ENCODE measurements at places on chromosomes 3 and 15.
A peak's percentile ranks its signal among the peaks of the same experiment; 100 is the strongest.

- peak; percentile 87 for DNase-seq
Observed at GRCh38 chr3:129549006-129549800, 6.2 kb downstream of the H1-8 start.

DNA sequence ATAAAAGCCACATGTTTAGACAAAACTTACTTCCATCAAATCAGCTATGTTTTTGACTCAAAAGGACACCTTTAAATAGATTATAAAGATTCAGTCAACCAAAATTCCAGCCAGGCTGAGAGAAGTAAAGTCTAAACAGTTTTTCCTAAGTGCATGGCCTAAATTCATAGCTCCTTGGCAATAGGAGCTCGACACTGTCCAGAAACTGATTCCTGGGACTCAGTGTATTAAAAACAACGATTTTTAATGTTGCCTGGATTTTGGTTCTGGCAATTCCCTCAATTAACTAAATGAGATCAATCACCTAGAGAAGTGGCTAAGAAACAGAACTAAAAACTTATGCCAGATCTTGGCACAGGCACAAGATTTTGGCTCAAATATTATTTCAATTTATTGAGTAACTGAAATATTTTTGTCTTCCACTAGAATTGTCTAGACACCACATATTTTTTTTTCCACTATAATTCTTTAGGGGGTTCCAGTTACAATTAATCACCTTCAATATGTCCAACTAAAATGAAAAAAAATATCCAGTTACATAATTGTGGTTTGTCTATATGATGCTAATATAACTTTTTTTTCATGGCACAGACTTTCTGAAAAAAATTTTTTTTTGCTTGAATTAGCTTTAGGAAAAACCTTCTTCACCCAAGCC is 135.9 kb downstream of the TFDP2 start:
- DNase-seq = no peak

- DNase-seq = peak; percentile 53
Observed at GRCh38 chr3:78994174-78995027, 773.4 kb downstream of the ROBO1 start.

- DNase-seq = no peak
Observed at GRCh38 chr3:110774496-110775265, 296.9 kb upstream of the NECTIN3 start.

- no peak for DNase-seq
Observed at GRCh38 chr3:37729119-37729518, 132.6 kb upstream of the CTDSPL start.

GRCh38 chr3:14869917-14870782 is 51.4 kb downstream of the FGD5 start:
- DNase-seq = no peak

GRCh38 chr3:35484929-35485530 is 154.3 kb upstream of the ARPP21 start:
- no peak for DNase-seq

- DNase-seq = no peak
Observed at GRCh38 chr3:133983126-133983525, 46.6 kb downstream of the SLCO2A1 start.

DNA sequence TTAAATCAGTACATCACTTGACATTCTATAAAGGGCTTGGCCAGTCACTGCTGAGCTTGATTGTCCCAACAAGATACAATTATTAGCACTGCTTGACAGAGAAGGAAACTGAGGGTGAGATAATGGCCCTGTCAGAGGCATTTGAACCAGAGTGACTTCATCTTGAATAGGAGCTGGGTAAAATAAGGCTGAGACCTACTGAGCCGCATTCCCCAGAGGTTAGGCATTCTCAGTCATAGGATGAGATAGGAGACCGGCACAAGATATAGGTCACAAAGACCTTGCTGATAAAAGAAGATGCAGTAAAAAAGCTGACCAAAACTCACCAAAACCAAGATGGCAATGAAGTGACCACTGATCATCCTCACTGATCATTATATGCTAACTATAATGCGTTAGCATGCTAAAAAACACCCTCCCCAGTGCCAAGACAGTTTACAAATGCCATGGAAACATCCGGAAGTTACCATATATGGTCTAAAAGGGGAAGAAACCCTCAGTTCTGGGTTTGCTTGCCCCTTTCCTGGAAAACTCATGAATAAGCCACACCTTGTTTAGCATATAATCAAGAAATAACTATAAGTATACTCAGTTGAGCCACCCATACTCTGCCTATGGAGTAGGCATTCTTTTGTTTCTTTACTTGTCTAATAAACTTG is 239.1 kb upstream of the SETMAR start:
- no peak for DNase-seq

GRCh38 chr3:175193815-175194518 is 334.8 kb downstream of the NAALADL2 start:
- DNase-seq = no peak

GRCh38 chr3:182384221-182384620 is 409.1 kb upstream of the ATP11B start:
- no peak for DNase-seq

DNA sequence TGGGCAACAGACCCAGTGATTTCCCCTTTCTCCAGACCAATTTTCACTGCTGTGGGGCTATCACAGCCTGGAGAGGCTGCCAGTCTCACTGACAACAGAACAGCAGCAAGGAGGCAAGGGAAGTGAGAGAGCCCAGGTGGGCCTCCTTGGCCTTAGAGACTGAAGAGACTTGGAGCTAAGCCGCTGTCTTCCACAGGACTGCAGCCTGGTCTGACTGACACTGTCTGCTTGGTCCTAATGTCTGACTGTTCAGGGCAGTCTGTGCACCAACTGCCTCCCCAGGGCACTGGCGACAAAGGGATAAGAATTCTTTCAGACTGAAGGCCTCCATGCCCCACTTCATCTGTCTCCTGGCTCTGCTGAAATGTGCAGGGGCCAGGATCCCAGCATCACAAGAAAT is 11.5 kb downstream of the POMGNT2 start:
- no peak for DNase-seq

DNA sequence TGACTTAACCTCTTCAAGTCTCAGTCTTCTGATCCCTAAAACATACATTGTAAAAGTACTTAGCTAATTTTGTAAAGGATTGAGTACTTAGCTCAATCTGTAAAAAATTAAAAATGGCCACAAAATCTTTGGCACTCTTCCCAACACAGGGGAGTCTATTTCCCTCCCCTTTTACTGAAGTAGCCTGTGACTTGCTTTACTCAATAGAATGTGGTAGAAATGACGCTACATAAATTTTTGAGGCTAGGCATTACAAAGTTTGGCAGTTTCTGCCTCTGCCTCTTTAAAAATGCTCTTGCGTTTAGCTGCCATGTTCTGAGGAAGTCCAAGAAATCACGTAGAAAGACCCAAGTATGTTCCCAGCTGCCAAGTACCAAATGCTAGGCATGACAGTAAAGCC is 80.2 kb downstream of the CBLB start:
- DNase-seq = no peak

GRCh38 chr3:40741729-40742128 is 217.0 kb downstream of the ZNF621 start:
- no peak for DNase-seq

- DNase-seq = no peak
Observed at GRCh38 chr15:85849946-85850345, 55.2 kb upstream of the KLHL25 start.

GRCh38 chr15:80654299-80654698 is 40.8 kb upstream of the ABHD17C start:
- DNase-seq = peak; percentile 30

- DNase-seq = no peak
Observed at GRCh38 chr15:94002041-94002440, 229.3 kb upstream of the MCTP2 start.

DNA sequence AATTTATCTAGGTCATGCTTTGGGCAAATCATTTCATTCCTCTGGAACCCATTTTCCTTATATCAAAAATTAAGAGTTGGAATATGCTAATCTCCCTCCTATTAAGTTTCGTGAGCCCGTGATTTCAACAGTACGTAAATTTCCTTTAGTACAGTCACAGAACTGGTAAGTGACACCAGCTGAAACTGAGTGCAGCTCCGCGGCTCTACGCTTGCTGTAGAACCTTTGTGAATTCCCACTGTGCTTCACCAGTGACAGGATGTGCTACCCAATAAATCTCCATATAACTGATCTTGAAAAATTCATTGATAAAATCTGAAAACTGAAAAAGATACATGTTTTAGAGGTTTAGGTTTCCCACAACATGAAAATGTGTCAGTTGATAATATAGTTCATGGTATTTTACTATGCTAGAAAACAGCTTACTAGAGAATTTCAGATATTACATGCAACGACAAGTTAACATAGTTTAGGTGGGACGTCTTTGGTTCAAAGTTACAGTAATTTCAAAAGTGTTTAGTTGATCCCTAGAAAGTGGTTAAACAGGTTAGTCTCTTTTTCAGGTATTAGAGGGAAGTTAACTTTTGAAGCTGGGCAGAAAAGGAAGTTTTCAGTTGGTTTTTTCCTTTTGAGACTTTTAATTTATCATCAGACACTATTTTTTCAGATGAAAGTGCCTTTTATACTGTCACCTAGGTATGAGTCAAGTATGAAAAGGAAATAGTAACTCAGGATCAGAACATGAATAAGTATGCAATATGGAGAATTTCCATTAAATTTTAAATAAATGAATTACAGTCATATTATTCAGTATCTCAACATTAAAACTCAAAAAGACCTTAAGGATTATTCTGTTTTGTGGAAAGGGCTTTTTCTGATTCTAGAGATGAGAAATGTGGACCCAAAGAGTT is 57.0 kb downstream of the PPARG start:
- no peak for DNase-seq

DNA sequence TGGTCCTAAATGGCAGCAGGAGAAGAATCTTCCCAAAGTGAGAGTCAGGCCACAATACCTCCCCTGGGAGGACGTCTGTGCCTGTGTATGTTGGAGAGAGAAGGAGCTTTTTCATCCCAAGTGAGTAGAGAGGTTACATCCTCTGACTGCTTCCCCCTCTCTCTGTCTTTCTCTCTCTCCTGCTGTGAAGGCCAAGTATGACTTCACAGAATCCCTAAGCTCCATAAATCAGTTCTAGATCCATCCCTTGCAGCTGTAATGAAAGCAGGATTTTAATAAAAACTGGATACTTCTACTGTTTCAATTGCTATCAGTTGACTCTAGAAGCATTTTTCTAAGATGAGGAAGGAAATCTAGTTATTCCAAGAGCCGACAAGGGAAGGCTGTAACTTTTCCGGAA is 389.1 kb upstream of the PROK2 start:
- no peak for DNase-seq

- DNase-seq = no peak
Observed at GRCh38 chr3:88480822-88481221, 331.1 kb downstream of the C3orf38 start.

DNA sequence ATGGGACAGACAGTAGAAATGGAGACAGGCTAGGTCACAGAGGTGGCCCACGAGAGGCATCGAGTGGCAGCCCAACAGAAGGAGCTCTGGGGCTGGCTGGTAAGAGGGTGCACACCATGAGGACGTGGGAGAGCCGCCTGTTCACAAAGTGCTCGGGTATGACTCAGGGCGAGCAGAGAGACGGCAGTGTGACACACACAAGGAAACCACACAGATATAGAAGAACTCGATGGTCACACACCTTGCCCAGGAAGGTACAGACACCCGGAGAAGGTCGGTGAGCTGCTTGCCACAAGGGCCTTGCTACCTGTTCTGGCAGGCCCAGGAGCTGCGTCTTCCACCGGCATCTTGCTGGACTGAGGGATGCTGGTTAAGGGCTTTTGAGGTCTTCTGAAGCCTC is 50.2 kb downstream of the CA12 start:
- no peak for DNase-seq

GRCh38 chr3:14884665-14885064 is 62.7 kb upstream of the NR2C2 start:
- peak; percentile 75 for DNase-seq

- DNase-seq = peak; percentile 49
Observed at GRCh38 chr3:46660543-46661523, 32.6 kb downstream of the ALS2CL start.

DNA sequence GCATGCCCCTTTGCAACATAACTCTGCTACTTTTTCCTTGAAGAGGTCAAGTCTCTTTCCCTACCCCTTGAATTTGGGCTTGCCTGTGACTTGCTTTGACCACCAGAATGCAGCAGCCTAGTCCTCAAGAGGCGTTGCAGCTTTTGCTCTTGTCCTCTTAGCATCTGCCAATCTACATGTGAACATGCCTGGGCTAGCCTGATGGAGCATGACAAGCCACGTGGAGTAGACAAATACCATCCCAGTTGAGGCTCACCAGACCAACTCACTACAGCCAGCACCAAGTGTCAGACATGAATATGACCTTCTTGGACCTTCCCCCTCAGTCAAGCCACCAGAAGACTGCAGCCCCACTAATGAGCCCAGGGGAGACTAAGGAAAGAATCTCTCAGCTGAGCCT is 32.9 kb downstream of the AMOTL2 start:
- DNase-seq = peak; percentile 48

DNA sequence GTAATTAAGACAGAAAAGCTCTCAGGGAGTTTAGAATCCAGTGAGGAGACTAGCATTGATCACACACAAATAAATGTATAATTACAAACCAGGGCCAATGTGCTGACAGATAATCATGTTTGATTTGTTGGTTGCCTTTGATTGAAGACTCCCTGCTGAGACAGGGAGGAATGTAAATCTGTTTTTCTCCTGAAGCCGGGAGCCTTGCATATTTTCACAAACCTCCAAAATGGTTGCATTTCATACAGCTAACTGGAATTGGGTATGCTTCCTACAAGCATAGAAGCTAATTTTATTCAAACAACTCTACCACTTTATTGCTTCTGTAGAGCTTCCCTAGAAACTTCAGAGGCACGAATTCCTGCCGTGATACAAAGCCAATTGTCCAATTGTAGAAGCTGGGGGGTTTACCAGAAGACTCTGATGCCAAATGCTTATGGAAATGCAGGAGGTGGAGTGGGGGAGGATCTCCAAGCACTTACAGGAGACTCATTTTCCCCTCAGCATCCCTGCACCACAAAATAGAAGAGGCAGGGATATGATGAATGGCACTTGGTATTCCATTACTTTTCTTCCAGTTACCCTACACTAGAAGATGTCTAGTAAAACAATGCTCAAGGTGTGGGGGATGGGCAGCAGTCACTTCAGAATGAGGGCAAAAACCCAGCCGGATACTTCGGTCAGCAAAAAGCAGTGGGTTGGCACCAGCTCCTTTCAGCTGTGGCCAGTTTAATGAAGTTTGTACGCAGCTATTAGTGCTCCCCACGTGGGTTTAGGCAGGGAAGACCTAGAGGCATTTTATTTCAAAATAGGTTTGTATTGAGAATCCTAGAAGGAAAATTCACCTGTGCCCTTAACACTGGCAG is 11.4 kb upstream of the MEX3B start:
- no peak for DNase-seq

DNA sequence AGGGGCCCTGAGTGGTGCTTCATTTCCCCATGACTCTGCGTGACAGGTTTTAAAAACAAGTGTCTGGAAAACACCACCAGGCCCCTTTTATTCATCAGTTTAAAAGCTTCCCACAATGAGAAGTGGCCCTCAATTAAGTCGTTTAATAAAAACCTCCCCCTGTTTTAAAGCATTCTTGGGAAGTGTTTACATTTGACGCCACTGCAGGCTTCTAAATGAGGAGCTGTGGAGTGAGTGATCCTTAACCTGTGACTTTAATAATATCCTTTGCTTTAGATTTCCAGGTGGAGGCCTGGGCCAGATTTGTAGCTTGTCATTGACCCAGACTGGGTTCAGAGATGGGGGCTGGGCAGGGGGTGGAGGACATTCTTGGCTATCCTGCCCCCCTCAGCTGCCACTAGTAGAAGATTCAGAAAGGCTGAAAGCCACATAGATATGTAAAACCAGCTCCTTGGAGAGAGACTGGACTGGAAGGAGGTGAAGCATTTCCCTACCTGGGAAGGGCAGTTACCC is 11.3 kb downstream of the CGNL1 start:
- peak; percentile 69 for DNase-seq
